ENCODE measurements at places on chromosomes 13 and 19. TPM values are rescaled to one million over a fixed set of nuclear protein-coding genes. Genes with fewer than 3 reads are reported as not detected.

GRCh38 chr19:40315812-40316470 is 30.8 kb upstream of the AKT2 start:
- DNase-seq, result no peak

- DNase-seq, result no peak
Measured at GRCh38 chr13:21138561-21138960, 37.8 kb downstream of the SKA3 start.

GRCh38 chr19:33767898-33768413 is 28.7 kb upstream of the KCTD15 start:
- no peak for DNase-seq

Gene ZNF835
- total RNA-seq, result 7.7 TPM

All from kidney epithelial cell (primary cell).